ENCODE measurements at places on chromosomes 3 and 15.
A peak's percentile ranks its signal among the peaks of the same experiment; 100 is the strongest.

GRCh38 chr3:151869181-151869580, 4.3 kb upstream of the SUCNR1 start:
- DNase-seq, result no peak

DNA sequence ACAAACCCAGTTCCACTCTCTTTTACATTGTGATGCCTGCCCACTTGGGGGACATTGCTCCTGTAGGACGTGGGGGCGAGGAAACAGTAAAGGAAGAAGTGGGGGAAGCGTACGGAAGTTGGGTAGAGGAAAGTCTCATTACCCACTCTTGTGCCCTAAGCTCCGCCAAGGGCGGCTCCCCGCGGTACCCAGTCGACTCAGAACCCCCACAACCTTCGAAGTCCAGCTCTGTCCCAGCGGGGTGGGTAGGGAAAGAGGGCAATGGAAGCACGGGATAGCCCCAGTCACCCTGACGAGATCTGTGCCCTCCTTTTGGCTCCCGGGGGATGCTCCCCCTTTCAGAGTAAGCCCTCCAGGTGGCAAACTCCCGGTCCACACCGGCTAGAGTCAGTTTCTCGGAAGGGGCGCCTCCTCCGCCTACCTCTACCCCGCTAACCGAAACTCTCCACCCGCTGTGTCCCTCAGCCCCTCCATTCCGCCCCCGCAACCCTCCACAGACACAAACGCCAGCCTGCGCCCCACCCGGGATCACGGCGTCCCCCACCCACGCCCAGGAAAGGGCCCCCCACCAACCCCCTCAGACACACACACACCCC, 527 bp downstream of the CSNK1G1 start:
- DNase-seq, result no peak

DNA sequence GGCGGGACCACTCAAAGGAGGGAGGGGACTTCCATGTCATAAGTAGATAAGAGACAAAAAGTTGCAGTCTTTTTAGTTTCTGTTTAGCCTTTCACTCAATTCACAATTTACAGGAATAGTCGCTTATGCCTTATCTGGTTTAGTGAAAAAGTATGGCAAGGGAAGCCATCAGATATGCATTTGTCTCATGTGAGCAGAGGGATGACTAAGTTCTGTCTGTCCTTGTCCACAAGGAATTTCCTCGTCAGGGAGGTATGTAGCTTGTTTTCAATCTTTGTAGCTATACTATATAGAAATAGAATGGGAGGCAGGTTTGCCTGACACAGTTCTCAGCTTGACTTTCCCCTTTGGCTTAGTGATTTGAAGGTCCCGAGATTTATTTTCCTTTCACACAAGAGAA, 882.8 kb downstream of the NAALADL2 start:
- no peak for DNase-seq

DNA sequence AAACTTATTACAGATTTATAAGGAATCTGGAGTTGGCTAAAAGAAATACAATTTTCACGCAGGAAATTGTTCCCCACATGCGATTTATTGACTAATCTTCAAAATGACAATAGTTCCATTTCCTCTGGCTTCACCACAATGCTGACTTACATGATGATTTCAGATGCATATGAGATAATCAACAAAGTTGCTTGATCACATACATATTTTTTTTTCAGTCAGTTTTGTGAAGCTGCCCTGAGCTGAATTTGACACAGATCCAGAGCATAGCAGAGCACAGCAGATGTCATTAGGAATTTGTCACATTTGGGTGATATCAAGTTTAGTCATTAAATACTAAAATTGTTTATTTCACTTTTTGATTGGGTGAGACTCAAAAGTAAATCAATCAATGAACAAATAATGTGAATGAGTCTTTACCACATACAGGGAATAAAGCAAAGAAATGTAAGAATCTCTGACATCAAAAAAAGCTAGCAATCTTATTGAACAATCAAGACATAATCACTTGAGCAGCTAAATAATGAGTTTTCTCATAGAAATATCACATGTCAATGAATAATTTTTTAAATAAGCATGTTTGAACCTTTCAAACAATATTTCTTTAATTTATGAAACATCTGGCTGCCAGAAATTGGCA, 18.3 kb downstream of the CPB1 start:
- no peak for DNase-seq

- peak; percentile 27 for DNase-seq
Observed at GRCh38 chr3:85572426-85572825, 613.6 kb downstream of the CADM2 start.

DNA sequence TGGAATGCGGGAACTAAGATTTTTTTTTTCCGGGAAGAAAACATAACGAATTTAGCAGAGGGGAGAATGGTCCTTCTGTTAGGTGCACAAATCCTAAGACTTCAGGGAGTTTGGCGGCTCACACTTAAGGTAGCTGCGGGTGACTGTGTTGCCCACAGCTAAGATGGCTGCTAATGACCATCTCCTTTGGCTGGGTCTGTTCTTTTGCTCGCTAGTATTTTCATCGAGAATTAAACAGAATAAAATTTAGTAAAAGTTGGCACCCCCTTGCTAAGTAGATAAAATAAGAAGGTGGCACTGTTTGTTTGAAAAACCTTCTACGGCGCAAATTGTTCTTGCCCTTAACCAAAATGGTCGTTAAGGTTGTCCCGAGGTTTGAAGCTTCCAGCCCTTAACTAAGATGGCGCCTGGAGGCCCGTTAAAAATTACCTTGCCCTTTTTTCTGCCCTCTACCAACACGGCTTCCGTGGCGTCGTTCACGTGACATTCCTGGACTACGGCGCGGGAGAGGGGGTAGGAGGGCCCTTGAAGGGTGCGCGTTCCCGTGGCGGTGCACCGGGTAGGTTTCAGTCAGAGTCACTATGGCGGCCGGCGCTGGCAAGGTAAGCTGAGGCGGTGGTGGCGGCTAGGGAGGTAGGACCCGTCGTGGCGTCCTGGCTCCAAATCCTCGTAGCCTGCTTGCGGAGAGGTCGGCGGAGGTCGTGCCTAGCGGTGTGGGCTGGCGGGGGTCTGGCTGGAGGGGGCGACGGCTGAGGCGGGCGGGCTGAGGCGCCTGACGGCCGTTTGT, at the start of gene SLMAP:
Gene SLMAP, plus strand, starts transcription at position 569 of the 787 bp plus-strand sequence. CDS start 1,343 bp downstream, outside the sequence.
- DNase-seq, result peak; percentile 98

- no peak for DNase-seq
Observed at GRCh38 chr15:80643431-80643951, 51.6 kb upstream of the ABHD17C start.

GRCh38 chr3:45981346-45982074, 14.1 kb downstream of the FYCO1 start:
- DNase-seq, result peak; percentile 55

GRCh38 chr15:90058775-90059174, 43.5 kb downstream of the IDH2 start:
- no peak for DNase-seq

GRCh38 chr3:159586571-159587202, 401.9 kb upstream of the IL12A start:
- peak; percentile 67 for DNase-seq

GRCh38 chr3:99760629-99761028, 57.0 kb upstream of the CMSS1 start:
- no peak for DNase-seq

DNA sequence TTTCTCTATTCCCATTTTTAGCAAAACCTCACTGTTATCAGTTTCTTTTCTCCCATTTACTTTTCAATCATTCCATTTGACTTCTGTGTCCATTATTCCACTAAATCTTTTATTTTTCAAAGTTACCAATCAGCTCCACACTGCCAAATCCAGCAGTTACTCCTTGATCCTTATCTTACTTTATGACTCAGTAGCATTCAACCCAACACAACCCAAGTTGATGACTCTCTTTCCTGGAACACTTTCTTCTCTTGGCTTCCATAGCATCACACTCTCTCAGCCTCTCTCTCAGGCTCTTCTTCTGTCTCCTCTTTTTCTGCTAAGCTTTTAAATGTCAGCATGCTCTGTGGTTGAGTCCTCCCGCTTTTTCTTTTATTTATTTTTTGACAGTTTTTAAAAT, 36.3 kb downstream of the RASGRP1 start:
- DNase-seq, result peak; percentile 33

DNA sequence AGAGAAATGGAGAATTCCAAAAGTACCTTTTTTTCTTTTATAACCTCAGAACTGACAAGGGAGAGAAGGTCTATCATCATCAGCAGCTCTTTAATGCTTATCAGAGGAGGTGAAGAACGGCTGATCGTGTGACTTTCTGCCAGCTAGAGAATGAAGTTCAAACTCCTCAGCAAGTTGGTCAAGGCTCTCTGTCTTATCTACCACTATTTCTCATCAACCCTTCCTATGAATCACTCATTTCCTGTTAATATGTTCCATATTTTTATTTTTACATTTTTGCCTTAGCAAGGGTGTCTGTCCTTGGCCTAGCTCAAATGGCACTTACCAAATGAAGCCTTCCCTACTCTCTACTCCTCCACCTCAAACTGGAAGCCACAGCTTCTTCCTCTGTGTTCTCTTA, 73.1 kb upstream of the TSPAN3 start:
- peak; percentile 78 for DNase-seq

DNA sequence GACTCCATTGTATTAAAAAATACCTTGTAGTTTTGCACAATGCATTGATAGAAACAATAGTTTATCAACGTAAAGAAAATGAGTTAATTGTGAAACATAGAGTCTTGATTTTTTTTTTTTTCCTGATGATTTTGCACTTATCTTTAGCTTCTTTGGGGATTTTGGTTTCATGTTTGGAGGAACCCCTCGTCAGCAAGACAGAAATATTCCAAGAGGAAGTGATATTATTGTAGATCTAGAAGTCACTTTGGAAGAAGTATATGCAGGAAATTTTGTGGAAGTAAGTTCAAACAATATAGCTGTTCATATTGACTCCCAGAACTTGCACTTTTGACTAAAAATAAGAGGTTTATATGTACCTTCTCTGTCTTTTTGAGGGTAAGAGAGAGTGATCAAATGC, 7.0 kb downstream of the DNAJB11 start:
- DNase-seq, result no peak

GRCh38 chr3:102756706-102757105, 321.9 kb downstream of the ZPLD1 start:
- no peak for DNase-seq

GRCh38 chr15:48540756-48541155, 104.8 kb downstream of the FBN1 start:
- DNase-seq, result no peak

DNA sequence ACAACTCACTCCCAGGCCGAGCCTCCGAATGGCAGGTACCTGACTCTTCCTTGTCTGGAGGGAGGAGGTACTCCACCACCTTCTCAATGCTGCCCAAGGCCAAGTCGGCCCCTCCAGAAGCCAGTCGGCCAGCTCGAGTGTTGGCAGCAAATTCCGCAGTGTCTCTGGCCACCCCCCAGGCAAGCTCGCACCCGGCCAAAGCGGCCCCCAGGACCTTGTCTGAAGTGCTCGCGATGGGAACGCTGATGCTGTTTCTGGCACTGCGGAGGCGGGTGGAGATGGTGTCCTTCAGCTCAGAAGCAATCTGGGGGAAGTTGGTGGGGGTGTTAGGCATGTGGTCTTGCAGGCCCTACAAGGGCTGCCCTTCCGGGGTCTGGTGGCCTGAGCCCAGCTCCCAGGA, 9.2 kb downstream of the PLIN1 start:
- no peak for DNase-seq

- peak; percentile 60 for DNase-seq
Observed at GRCh38 chr3:133408961-133409360, 9.1 kb downstream of the BFSP2 start.

DNA sequence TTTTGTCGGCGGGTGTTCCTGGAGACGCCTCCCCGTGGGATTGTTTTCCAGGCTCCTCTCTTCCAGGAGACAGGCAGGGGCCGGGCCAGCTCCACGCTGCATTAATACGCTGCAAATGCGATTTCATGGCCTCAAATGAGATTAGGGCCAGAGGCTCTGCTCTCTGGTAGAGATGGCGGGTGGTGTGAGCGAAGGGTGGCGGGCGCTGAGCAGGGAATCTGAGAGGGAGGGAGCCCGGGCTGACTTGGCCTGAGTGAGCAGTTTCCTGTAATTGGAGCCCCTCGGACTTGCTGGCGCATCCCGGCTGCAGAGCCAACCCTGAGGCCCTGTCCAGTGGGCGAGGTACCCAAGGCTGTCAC, 7.4 kb upstream of the CCDC33 start:
- DNase-seq, result peak; percentile 61

DNA sequence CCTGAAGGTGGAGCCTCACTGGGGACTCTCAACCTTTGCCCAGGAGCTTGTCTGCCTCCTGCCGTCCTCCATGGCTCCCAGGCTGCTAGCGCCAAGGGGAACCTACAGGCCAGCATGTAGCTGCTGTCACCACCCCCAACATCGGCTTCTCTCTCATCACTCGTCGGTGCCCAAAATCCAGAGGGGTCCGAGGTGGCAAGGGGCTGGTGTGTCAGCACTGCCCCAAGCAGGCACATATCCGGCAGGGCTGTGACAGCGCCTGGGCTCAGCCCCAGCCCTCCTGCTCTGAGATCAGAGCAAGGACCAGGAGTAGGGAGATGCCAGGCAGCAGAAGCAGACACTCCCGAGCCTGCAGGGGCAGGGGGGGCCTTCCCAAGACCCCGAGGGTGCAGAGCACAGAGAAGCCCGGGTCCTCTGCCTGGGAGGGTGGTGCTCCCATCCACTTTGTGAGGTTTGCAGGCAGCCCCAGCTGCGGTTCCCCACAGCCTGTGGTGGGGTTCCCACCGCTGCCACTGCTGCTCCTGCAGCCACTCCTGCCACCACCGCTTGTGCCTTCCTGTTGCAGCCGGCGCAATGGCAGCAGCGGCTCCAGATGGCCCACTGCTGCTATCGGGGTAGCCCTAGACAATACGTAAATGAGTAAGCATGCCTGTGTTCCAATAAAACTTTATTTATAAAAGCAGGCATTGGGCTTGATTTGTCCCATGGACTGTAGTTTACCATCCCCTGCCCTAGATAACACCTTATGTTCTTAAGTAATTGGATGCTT, 451.0 kb downstream of the EPHA6 start:
- DNase-seq, result no peak

DNA sequence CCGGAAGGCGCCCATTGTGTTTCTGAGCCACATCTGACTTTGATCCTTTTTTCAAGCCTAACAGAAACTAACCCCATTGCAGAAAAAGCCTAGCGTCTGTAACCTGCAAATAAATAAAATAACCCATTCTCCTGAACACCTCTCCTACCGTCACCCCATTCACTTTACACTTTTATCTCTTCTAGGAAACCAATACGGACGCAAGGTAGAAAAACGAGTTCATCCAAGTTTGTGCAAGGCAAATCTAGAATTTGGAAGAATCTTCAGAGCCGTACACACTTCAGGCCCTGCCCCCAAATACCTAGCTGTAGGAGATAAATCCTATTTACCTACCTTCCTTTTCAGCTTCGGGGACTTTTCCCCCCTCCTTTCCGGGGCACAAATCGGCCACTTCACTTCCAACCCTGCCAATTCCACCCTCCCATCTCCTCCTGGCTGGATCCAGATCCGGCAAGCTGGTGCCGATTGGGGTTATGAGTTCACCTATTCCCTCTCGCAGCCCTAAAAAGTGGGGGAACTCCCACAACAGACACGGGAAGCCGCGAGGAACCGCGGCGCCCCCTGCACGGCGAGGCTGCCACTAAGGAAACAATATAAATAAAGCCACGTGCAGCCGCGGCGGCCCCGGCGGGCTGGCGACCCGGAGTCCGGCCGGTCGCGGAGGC, 987 bp downstream of the PRTG start:
- DNase-seq, result no peak

- peak; percentile 48 for DNase-seq
Observed at GRCh38 chr3:196537319-196537984, 22.3 kb upstream of the SMCO1 start.

GRCh38 chr3:169970847-169971246, 4.2 kb downstream of the SEC62 start:
- DNase-seq, result no peak
